Dermis microvascular lymphatic vessel endothelial cell (primary cell): ENCODE measurements at places on chromosomes 5 and 9. TPM values are rescaled to one million over a fixed set of nuclear protein-coding genes. Genes with fewer than 3 reads are reported as not detected.

Gene FAM240B
- not detected in 2 replicates for total RNA-seq

DNA sequence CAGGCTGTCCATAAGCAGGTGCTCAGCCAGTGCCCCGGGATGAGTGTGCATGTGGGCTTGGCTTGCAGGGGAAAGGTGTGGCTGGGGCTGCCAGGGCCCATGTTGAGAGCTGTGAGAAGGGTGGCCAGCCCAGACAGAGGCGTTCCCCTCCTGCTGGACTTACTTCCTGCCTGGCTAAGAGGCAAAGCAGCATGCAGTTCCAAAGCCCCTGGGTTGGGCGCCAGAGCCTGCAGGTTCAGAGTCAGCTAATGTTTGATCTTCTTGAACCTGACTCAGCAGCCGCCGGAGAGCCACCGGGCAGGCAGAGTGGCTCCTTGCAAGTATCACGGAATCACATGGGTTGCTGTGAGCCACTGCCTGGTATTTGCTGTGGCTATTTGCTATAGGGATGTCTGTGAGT is 168.4 kb upstream of the MAP1B start:
- DNase-seq = no peak

GRCh38 chr5:142246258-142246657 is 78.6 kb downstream of the SPRY4 start:
- DNase-seq = peak; percentile 65

DNA sequence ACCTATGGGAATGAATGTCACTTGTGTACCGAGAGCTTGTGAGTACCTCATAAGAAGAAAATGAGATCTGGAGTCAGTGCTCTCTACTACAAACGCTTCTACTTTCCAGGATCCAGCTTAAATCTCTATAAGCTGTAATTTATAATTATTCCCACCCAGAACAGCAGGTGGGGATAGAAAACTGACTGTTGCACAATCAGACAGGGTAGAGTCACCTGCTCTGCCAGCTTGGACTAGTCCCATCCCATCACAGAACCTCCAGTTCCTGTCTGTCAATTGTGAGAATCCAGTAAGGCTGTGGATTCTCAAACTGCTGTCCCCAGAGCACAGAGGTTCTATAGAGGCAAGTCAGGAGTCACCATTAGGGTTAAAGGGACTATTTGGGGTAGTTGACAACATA is 2.0 kb downstream of the SPINK7 start:
- DNase-seq = no peak
